ENCODE measurements at places on chromosomes 6 and 20.

DNA sequence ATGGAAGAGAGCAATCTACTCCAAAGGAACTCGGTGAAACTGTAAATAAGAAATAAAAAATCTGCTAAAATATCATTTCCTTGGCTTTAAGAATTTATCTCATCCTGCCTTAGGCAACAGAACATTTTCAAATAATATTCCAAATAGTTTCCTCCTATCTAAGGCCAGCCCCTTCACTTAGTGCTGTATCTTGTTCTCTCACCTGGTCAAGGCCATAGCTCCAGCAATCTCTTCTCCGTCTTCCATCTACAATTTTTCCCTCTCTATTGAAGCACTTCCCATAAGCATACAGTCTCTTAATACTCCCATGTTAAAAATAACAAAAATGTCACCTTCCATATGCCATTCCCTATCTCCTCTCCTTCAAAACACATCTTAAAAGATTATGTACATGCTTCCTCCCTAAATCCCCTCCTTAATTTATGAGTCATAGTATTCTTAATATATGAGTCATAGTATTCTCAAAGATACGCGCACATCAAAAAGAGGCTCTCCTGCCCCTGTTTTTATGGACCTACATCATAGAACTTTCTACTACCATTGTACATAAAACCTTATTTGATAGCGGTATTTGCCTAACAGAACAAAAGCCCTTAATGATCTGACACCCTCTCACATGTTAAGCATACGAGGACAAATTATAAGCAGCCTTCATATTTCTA is 146.9 kb downstream of the PDE10A start:
- H3K27me3 ChIP-seq = no peaks in the 10 kb centered on the region
- DNase-seq = no peak
- H3K4me3 ChIP-seq = no peak overlapping the region
- H3K36me3 ChIP-seq = no peaks in the 10 kb centered on the region

DNA sequence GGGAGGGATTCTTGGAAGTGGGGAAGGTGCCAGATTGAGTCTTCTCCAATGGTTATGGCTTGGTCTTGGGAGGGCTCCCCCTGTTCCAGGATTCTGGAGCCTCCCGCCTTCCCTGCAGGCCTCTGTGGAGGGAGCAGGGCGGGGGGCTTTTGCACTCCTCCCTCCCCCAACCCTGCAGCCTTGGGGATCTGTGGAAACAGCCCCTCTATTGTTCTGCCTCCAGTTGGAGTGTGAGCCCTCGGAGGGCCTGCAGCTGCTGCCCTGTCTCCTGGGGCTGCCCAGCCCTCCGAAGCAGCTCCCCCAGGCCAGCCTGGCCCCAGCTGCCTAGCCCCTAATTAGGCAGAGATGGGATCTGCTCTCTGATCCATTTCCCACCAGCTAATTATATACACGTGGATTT is 14.7 kb downstream of the FAM110A start:
- DNase-seq = no peak
- H3K27me3 ChIP-seq = no peaks in the 10 kb centered on the region
- H3K4me3 ChIP-seq = no peak overlapping the region
- H3K27ac ChIP-seq = peak overlapping the region; percentile 97
- peaks cover 40% of the 10 kb centered on the region for H3K4me1 ChIP-seq
- no peaks in the 10 kb centered on the region for H3K36me3 ChIP-seq

DNA sequence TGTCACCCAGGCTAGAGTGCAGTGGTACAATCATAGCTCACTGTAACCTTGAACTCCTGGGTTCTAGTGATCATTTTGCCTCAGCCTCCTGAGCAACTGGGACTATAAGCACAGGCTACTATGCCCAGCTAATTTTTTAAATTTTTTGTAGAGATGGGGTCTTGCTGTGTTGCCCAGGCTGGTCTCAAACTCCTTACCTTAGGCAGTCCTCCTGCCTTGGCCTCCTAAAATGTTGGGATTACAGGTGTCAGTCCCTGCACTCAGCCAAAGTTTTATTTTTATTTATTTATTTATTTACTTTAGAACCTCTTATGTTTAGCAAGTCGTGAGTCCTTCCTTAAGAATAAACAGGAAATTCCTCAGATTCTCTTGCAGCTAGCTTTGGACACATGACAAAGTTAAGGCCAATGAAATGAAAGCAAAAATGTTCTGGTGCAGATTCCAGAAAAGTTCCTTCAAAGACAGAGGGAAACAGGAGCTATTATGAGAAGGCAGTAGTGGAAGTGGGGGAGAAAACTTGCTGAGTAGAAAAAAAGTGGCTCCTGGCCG is 19.1 kb downstream of the PIM1 start:
- no peak overlapping the region for H3K27ac ChIP-seq
- H3K36me3 ChIP-seq = no peaks in the 10 kb centered on the region
- peaks cover 10% of the 10 kb centered on the region for H3K27me3 ChIP-seq
- peaks cover 18% of the 10 kb centered on the region for H3K4me1 ChIP-seq
- no peak for DNase-seq
- H3K4me3 ChIP-seq = no peak overlapping the region

- H3K27ac ChIP-seq = peak overlapping the region; percentile 53
- peaks cover 42% of the 10 kb centered on the region for H3K4me1 ChIP-seq
- DNase-seq = no peak
- peak overlapping the region; percentile 98 for H3K4me3 ChIP-seq
These were observed 115.4 kb upstream of the BTN3A2 start for GRCh38 chr6:26249707-26249956.

DNA sequence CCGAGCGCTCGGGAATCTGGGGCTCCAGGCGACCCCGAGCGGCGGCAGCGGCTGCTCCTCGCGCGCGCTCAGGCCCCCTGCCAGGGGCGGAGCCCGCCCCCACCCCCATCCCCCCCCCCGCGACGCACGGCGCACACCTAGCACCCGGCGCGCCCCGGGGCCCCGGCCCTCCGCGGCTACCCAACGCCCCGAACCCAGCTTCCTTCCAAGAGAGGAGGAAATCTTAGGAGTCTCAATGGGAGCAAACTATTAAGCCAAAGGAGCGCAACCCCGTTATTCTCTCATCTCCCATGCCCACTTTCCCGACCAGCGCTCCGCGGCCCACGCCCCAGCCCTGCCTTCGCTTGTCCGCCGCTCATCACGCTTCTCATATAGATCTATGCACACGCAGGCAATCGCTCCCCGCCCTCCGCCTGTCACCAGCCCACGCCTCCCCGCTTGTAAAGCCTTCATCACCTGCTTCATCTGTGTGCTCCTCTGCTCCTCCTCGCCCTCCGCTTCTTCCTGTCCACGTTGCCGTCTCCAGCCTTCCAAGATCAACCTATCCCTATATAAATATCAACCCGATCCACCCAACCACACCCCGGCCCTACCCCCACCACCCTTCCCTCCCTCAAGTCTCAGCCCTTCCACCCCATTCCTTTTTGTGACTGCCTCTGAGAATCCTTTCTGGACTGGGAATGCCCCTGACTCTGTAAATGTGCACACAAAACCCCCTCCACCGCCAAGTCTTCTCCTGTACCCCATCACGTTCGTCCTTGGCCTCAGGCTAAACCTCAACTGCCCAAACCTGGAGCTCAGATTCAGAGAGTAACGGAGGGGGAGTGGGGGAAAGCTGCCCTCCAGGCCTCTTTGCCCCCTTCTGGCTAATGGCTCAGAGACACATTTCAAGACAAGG is at the start of gene DLK2:
Gene DLK2 (minus strand): TSS at position 18 of the 898 bp plus-strand sequence. CDS start 723 bp downstream, outside the sequence.
- H3K4me3 ChIP-seq = peak within 1 kb of the TSS; percentile 89
- peak; percentile 38 for DNase-seq
- H3K4me1 ChIP-seq = peaks cover 21% of the 10 kb centered on the region
- no peaks in the 10 kb centered on the region for H3K27me3 ChIP-seq
- peak within 1 kb of the TSS; percentile 86 for H3K27ac ChIP-seq

- H3K4me1 ChIP-seq = peaks cover 27% of the 10 kb centered on the region
- no peaks in the 10 kb centered on the region for H3K36me3 ChIP-seq
- H3K27me3 ChIP-seq = no peaks in the 10 kb centered on the region
- DNase-seq = no peak
These were observed 598 bp upstream of the SOX4 start for GRCh38 chr6:21592953-21593352.
